ENCODE measurements at places on chromosomes 6 and 20.

DNA sequence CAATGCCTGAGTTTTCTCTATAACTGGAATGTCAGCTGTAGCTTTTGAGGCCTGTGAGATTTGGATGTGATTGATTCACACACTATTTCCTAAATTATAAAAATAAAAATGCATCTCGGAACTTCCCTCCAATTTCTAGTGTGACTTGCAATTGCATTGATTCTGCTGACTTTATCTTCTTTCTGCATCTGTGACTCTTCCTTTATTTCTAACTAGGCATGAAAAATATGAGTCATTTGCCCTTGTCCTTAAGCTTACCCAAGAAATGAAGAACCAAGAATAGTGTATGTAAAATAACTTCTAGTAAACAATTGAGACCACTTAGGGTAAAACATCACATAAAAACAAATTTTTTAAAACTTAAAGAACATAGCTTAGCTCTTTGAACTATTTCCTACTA, 12.9 kb downstream of the OR2J2 start:
- no peak for DNase-seq

DNA sequence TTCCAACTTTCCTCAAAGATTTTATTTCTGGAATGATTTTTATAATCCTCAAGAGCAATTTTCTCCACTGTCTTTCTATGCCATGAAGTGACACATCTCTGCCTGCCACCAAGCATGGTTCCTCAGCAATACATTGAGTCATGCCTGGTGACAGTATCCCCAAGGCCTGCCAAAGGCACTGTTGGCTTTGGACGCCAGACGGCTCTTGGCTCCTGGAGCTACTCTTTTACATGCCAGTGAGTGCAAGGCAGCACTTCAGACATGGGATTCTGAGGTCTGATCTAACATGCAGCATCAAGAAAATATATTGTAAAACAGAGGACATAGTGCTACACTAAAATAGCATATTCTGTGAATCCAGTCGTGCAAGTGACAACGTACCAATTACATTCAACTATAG, 20.1 kb upstream of the PLEKHG1 start:
- no peak for DNase-seq

DNA sequence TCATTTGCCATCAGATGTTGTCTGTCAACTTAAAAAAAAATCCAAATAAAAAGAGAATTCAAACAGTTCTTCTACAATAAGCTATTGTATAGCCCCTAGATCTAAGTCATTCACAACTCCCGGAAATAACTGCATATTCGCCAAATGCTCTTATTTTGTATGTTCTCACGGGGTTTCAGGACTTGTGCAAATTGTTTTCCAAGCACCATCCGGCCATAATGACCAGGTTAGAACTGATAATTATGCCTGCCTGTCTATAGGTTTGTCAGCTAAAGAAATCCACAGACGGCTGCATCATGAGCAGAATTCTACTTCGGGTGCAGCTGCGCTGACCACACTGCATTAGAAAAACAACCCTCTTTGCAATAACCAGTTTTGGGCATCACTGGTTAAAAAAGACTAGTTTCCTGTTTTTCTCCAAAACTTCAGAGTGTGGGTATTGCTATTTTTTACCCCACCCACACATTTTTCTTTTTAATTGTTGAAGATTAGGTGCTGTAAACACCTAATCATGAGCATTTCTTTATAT, 87.7 kb downstream of the HIVEP2 start:
- no peak for DNase-seq

GRCh38 chr6:151374036-151374683, 17.2 kb downstream of the ZBTB2 start:
- no peak for DNase-seq

GRCh38 chr6:165884813-165885765, 222.0 kb upstream of the PDE10A start:
- DNase-seq = peak; percentile 80

DNA sequence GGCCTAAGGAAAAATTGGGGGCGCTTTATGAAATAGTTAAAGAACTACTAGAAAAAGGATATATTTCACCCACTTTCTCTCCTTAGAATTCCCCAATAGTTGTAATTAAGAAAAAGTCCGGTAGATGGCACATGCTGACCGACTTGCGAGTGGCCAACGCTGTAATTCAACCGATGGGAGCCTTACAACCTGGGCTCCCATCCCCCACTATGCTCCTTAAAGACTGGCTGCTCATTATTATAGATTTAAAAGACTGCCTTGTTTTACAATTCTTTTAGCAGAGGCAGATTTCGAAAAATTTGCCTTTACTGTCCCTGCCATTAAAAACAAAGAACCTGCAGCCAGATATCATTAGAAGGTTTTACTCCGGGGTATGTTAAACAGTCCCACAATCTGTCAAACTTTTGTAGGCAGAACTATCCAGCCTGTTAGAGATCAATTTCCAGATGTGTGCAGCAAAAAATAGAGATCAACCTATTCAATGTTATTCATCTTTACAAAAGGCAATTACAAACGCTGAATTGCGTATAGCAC, 58.5 kb upstream of the PRSS16 start:
- DNase-seq = peak; percentile 73

- DNase-seq = no peak
Observed at GRCh38 chr20:23135449-23136420, 49.6 kb upstream of the CD93 start.

GRCh38 chr6:158603261-158604047, 41.1 kb downstream of the DYNLT1 start:
- no peak for DNase-seq

DNA sequence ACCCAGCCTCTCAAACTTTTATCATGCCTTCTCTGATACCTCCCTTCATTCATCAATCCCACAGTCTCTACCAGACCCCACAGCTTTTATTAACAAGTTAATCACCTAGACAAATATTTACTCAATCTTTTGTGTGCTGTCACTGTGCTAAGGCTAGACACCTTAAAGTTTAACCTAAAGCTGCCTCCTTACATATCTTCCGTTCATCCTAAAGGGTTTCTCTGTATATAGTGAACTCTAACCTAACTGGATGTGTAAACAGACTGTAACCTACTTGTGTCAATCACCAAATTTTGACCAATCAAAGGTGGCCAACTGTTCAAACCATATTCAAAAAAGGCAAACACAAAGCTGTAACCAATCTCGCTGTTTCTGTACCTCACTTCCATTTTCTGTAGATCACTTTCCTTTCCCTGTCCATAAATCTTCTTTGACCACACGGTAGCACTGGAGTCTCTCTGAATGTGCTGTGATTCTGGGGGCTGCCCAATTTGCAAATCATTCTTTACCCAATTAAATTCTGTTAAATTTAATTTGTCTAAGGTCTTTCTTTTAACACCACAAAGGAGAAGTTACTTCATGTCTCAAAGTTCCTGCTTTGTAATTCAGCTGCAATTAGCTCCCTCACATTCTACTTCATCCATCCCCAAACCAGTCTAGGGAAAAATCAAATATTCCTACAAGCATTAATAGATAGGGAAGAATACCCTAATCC, 72.5 kb downstream of the ARHGAP18 start:
- DNase-seq = no peak

GRCh38 chr6:126529637-126530362, 189.9 kb downstream of the CENPW start:
- no peak for DNase-seq
